Activated CD4-positive, alpha-beta T cell treated with anti-CD3 and anti-CD28 coated beads for 1 hour (primary cell): ENCODE measurements at places on chromosomes 13 and 19.

- no peak for DNase-seq
These were observed 28.6 kb upstream of the CYP2B6 start for GRCh38 chr19:40962460-40962961.

DNA sequence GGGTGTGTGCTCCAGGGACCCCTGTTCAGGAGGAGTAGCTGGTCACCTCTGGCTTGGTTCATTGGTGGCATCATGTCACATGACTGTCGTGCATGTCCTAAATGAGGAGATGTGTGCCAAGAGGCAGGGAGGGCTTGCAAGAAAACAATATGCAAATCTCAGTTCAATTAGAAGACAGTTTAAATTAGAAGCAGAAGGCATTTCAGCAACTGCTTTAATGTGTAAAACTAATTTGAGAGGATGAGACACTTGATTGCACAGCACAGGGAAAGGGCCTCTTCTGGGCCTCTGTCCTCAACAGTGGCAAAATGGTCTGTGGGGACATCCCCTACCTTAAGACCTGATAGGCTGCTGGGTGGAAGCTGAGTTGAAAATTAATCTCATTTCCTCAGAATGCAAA lies 54.6 kb downstream of the SPATA13 start:
- no peak for DNase-seq

DNA sequence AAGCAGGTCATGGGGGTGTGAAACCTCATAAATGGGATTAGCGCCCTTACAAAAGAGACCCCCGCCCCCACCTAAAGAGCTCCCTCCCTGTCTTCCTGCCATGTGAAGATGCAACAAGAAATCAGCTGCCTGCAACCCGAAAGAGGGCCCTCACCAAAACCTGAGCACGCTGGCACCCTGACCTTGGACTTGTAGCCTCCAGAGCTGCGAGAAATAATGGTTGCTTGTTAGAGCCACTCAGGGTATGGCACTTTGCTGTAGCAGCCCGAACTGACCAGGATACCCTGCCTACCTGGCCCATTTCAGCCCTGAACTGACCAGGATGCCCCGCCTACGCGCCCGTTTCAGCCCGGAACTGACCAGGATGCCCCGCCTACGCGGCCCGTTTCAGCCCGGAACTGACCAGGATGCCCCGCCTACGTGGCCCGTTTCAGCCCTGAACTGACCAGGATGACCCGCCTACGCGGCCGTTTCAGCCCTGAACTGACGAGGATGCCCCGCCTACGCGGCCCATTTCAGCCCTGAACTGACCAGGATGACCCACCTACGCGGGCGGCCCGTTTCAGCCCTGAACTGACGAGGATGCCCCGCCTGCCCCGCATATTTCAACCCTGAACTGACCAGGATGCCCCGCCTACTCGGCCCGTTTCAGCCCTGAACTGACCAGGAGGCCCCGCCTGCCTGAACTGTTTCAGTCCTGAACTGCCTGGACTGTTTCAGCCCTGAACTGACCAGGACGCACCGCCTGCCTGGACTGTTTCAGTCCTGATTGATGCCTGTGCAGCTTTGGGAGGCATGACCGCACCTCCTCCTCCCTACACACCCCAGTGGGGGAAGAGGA lies 120.0 kb downstream of the UQCRFS1 start:
- DNase-seq: no peak

GRCh38 chr13:97856304-97856675 lies 97.2 kb upstream of the IPO5 start:
- DNase-seq: no peak

GRCh38 chr13:28147495-28147894 lies 9.2 kb downstream of the PAN3 start:
- no peak for DNase-seq

- no peak for DNase-seq
These were observed 230.0 kb downstream of the DCT start for GRCh38 chr13:94249512-94249911.

GRCh38 chr19:7247155-7247554 lies 47.1 kb downstream of the INSR start:
- no peak for DNase-seq

DNA sequence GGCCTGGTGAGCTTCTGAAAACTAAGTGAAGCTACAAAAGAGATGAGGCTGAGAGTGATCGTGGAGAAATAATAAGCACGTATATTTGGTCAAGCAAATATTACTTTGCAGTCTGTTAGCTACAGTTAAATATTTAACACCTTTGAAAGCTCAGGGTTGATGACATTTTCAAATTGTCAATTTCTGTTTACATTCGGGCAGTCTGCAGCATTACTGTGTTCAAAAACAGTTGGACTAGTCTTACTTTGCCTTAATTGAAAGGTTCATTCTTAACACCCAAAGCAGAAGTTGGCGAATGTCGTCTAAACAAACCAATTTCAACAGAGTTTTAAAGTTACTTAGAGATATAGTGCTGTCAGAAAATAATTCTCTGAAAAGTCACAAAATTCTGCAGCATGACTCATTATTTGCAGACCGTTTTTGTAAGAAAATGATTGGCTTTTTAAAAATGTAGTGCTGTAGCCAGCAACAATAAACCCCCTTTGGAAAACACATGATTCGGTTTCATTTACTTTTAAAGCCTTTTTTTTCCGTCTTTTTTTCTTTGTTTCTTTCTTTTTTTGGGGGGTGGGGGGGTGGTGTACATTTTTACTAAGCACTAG lies 549.0 kb downstream of the GPC6 start:
- no peak for DNase-seq

DNA sequence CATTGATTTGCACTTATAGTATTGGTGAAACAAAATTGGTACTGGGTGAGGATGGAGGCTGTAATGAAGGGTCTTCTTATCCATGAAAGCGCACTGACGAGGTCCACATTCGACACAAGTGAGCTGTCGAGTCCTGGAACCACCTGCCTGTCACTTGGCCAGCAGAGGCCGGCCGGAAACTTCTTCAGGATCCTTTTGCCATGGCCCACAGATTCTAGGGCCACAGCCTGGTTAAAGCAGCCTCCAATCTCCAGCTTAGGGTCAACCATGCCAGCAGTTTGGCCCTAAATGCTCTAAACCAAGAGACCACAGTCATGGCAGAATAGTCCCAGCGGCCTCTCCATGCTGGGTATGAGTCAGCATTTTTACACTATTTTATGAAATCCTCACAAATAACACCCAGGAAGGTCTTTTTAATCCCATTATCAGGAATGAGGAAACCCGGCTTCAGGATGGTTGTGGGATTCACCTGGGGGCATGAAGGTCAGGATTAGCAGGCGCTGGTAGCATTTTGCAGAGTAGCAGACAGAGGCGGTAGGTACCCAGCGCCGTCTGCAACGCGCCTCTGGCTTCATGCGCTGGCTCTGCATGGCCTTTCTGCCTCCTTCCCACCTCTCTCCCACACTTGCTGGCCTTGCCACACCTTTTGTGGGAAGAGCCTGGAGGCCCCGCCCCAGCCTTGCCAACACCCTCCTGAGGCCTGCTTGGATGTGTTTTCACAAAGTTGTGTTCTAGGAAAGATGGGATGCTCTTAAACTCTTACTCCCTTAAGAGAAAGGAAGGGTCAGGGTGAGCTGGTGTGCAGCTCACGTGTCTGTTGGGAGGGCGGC lies 15.2 kb downstream of the GAS6 start:
- no peak for DNase-seq

GRCh38 chr13:94483970-94484369 lies 4.5 kb upstream of the DCT start:
- no peak for DNase-seq

DNA sequence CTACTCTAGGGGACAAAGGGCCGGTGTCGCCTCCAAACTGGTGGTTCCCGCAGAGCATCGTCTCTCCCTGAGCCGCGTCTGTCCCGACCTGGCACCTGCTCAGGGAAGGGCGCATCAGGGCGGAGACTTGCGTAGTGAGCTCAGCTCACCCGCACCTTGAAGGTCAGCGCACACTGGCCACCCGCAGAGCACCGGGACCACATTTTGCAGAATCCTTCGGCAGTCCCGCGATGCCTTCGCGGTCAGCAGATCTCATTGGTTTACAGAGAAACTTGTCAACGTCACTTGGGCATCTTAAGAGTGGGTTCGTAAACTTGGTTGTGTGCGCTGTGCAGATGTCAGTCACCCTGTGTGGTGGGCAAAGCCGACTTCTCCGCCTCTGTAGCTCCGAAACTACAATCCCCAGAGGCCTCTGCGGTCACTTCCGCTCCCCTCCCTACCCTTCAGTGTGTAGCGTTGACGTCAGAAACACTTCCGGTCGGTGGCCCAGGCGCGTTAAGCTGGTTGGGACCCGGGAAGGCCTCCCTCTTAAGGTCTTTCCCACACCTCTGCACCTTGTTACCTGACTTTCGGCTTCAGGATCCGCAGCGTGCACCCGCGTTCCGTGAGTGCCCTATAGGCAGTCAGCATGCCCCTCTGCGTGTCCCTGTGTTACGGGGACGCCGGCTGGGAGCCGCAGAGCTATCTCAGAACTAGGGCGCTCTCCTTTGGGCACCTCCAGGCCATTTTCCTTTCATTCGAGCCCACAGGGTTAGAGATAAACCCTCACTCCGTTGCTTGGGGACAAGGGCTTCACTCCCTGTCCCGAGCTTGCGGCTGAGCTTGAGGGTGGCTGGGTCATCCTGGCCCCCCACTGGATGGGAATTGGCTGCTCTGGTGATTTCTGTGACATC lies 36.5 kb upstream of the ZNF527 start:
- peak; percentile 82 for DNase-seq

DNA sequence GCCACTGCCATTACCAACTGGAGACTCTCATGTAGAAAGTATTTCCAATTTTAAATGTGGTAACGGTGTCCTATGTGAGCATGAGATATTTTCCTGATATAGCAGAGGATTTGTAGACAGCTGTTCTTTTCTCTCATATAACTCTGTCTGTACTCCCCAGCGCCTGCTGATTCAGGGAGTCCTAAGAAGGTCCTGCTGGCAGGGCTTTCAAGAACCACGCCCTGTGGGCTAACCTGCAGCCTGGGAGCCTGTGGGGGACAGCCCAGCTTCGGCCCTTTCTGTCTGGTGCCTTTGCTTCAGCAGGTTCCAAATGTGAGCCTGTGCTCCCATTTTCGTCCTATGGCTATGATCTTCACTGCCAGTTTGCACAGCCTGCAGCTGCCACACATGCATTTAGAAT lies 316.8 kb downstream of the ATP8A2 start:
- no peak for DNase-seq

- no peak for DNase-seq
These were observed 429.8 kb downstream of the FOXO1 start for GRCh38 chr13:40236566-40237168.

GRCh38 chr13:83498481-83499190 lies 383.6 kb downstream of the SLITRK1 start:
- no peak for DNase-seq
